Activated CD8-positive, alpha-beta memory T cell treated with anti-CD3 and anti-CD28 coated beads for 48 hours (primary cell): ENCODE measurements at places on chromosomes 13 and 19.

DNA sequence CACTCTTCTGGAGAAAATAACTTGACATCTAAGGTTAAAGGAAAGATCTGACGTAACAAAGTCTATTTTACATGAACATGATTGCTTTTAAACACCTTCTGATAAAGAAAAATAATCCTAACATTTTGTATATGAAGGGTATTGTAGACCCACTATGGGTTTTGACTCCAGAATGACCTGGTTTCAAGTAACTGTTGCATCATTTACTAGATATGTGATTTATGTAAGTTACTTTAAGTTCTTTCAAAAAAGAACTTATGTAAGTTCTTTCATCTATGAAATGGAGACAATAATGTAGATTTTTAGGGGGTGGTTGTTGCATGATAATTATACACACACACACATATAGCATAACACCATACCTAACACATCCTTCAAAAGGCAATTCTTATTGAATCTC lies 147.6 kb upstream of the MIR17HG start:
- DNase-seq = no peak

- DNase-seq = no peak
Measured at GRCh38 chr13:62337109-62337880, 921.6 kb upstream of the PCDH20 start.

DNA sequence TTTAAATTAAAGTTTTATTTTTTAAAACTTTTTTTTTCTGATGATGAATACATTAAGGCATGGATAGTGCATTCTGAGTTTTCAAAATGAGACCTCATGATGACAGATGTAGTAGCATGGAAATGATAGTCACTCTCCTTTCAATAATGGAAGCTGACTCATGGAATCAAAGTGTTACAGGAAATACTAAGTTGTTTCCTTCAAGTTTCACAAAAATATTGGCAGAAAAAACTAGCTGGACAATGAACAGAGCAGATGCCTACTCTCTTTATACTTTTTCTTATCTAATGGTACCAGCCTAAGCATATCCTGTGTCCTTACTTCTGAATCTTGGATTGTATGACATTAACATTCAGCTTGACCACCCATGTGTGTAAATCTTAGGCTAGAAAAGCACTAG lies 1337.3 kb downstream of the PCDH9 start:
- DNase-seq = no peak

DNA sequence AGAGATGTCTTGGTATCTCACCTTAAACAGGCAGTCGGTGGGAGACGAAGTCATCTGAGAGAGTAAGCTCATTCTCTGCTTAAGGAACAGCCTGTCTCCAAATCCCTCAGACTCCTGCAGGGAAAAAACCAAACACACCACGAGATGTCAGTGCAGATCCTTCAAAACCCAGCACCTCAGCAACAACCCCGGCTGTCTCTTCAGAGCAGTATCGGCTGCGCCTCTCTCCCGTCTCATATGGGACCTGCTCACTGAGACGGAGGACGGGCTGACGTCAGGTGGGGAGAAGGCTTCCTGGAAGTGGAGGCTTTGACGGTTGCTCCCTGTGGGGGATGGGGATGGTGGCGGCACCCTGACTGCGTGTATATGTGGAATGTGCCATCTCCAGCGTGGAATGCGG lies 43.6 kb downstream of the ANKRD27 start:
- DNase-seq = no peak

- no peak for DNase-seq
Measured at GRCh38 chr19:1745589-1746031, 7.7 kb upstream of the ONECUT3 start.

- DNase-seq = no peak
Measured at GRCh38 chr19:11541238-11541637, 2.6 kb downstream of the CNN1 start.
